ENCODE measurements at places on chromosomes 1 and 21. TPM values are rescaled to one million over a fixed set of nuclear protein-coding genes. Genes with fewer than 3 reads are reported as not detected.

The ZMYM1 gene
- total RNA-seq, result 21.4 TPM

The MPZL1 gene
- 160 TPM for total RNA-seq

The ATAD3B gene
- 24.8 TPM for total RNA-seq

- no peaks in the 10 kb centered on the region for H3K4me1 ChIP-seq
- H3K4me3 ChIP-seq, result no peak overlapping the region
- H3K27me3 ChIP-seq, result peaks cover 2% of the 10 kb centered on the region
- no peak overlapping the region for H3K27ac ChIP-seq
- no peaks in the 10 kb centered on the region for H3K36me3 ChIP-seq
- no peak for DNase-seq
Observed at GRCh38 chr1:30295674-30296073, 427.7 kb downstream of the MATN1 start.

Data from HFFc6 (cell line).